Chondrocyte (in vitro differentiated cells): ENCODE measurements at places on chromosomes 3 and 15.
A peak's percentile ranks its signal among the peaks of the same experiment; 100 is the strongest.

DNA sequence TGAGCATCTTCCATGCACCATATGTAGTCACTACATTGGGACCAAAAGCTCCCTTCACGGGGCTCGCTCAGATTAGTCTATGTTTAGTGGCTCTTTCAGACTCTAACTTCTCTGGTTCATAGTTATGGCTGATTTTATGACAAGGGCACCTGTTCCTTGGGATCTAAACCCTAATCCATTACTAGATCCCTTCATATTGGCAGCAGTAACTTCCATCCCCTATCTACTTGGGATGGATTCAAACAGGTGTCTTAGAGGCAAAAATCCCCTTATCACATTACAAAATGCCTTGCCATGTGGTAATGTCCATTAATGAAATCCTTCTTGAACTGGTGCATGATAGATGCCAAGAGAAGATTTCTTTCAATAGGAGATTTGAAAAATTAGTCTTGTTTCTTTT, 96.7 kb upstream of the TP63 start:
- no peak for DNase-seq

DNA sequence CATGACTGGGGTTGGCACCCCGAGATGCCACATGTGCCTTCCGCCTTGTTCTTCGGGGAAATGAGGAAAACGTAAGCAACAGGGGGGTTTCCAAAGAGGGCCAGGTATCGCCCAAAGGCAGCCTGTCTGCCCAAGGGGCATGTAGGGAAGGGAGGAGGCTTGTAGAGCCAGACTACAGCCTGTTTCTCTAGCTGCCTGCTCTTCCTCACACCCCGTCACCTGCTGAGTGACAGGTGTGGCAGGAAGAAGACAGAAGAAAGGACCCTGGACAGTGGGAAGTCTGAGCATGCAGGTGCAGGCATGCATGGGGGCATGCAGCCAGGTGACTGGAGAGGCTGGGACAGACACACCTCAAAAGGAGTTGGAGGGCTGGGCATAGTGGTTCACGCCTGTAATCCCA, 9.8 kb downstream of the PLA2G4E start:
- DNase-seq = peak; percentile 59

GRCh38 chr3:139629033-139629432, 48.7 kb downstream of the NMNAT3 start:
- no peak for DNase-seq

DNA sequence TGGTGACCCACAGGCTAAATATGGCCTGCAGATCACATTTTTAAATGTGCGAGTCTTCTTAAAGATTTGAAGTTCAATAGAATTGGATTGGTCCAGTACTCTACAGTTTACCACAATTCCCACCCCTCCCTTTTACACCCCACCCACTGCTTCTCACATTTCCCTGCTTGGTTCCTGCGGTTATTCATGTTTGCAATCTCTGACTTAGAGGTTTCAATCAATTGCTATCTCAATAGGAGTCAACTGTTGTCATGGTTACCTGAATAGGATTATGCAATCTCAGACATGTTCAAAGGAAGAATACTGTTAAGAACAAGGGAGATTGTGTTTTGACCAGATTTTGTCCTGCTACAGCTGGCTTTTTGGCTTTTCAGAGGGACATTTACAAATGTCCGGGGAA, 4.9 kb upstream of the C3orf49 start:
- no peak for DNase-seq

DNA sequence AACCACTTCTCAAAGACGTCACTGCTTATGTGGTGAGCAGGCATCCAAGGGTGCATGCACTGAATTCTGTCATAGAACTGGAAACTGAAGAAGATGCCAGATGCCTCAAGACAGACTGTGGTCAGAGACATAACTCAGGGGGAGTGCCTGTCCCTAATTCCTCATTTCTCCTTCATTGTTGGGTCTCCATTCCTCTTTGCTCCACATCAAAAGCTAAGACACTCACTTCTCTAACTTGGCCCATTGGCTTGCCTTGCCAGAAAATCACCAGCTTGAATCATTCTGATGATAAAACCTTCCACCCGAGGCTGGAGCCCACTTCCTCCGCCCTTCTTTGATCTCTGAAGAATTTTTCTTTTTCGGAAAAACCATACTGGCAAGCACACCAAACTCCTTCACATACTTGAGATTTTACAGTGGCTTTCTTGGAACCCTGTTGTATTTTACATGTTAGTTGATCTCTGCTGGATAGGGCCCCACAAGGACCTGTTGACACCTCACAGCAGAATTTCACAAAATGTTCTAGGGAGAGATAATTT, 69.9 kb downstream of the COL8A1 start:
- no peak for DNase-seq

DNA sequence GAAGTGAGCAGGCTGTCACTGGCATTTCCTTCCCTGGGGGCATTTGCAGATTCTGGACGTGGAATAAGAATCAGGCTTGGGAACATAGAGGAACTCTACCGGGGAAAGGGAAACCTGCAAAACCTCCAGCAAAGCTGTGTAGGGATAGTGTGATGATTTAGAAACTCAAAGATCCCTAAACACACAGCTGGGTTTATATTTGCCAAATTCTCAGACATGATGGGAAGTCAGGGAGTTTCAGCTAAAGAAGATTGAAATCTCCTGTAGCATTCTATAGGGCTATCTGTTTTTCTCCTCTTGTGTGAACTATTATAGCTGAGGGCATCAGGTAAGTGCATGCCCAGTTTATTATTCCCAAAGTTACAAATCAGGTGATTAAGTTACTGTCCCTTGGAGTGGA, 9.2 kb upstream of the CLEC3B start:
- DNase-seq = no peak

GRCh38 chr3:29627136-29628117, 346.6 kb downstream of the RBMS3 start:
- no peak for DNase-seq

DNA sequence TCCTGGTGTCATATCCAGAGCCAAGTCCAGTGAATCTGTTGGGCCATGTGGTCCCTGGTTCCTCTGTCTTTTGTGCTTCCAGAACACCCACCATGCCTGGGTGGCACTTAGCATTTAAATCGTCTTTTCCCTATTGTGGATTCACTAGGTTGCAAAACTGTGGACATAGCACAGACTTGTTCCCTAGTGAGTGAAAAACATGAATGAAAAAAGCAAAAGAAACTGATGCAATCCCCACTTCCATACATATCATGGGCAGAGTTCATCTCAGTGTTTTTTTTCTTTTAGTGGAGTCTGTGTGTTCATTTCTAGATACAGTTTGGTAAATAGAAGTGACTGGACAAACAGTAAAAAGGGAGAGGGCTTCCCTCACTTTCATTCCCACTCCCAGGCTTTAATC, 170.5 kb downstream of the SLCO3A1 start:
- no peak for DNase-seq
